Stimulated activated CD4-positive, alpha-beta T cell treated with anti-CD3 and anti-CD28 coated beads, Interleukin-12 subunit alpha, Interleukin-12 subunit beta, amount 100 ng/mL, for 48 hours (primary cell): ENCODE measurements at places on chromosomes 5 and 9.

- no peak for DNase-seq
These were observed 52.5 kb downstream of the ANKDD1B start for GRCh38 chr5:75663579-75664284.

DNA sequence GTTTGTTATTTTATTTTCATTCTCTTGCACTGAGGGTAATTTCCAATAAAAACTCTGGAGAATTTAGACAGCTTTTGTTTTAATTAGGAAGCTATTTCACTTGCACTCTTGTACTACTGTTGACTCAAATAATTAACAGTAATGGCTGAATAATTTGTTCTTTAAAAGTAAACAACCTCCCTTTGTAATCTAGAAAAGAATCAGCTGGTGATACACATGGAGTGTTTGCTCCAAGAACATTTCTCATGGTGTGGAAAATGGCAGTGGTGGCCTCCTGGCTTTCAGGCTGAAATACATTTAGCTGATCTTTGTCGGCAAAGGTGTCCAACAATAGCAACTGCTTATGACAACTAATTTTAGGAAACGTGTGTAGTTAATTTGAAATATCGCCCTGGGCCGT lies 129.4 kb downstream of the C9orf152 start:
- no peak for DNase-seq

DNA sequence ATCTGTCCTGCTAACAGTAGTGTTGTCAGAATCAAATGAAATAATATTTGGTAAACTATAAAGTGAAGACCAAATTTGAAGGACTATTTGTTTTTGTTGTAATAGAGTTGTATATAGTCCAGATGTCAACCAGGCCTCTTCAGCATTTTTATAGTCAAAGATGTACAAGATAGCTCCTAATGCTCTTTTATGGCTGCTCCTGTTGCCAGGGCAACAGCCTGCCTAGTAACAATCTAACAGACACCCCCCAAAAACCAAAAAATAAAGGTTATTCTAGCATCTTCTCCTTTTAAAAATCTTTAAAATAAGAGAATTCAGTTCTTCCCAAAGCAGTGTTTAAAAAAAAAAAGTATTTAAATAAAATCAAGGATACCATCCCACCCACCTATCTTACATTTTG lies 49.5 kb upstream of the MACIR start:
- DNase-seq: no peak

- DNase-seq: no peak
These were observed 220.0 kb downstream of the KDM4C start for GRCh38 chr9:6977761-6978160.

DNA sequence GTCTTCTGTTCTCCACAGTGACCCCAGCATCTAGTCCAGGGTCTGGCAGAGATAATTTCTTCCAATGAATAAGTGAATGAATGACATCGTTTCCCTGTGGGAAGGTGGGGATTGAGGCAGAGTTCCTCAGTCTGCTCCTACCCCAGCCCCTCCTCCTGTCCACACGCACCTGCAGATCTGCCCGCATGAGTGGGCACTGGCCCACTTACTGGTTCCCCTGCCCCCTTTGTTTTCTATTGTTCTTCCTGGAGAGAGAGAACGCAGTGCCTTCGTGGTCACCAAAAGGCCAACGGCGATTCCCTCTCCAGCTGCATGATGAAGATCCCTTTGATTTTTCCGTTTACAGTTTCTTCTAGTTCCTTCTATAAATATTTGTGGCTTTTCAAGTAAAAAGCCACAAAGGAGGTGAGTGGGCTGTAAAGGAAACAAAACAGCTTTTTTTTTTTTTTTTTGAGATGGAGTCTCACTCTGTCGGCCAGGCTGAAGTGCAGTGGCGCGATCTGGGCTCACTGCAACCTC lies 5.8 kb upstream of the FPGS start:
- no peak for DNase-seq

GRCh38 chr9:90088434-90088833 lies 483.6 kb downstream of the GADD45G start:
- no peak for DNase-seq
